Hepatocyte (in vitro differentiated cells): ENCODE measurements at places on chromosomes 16 and 17. TPM values are rescaled to one million over a fixed set of nuclear protein-coding genes. Genes with fewer than 3 reads are reported as not detected.

Gene PRDM7
- total RNA-seq = not detected in 2 replicates

DNA sequence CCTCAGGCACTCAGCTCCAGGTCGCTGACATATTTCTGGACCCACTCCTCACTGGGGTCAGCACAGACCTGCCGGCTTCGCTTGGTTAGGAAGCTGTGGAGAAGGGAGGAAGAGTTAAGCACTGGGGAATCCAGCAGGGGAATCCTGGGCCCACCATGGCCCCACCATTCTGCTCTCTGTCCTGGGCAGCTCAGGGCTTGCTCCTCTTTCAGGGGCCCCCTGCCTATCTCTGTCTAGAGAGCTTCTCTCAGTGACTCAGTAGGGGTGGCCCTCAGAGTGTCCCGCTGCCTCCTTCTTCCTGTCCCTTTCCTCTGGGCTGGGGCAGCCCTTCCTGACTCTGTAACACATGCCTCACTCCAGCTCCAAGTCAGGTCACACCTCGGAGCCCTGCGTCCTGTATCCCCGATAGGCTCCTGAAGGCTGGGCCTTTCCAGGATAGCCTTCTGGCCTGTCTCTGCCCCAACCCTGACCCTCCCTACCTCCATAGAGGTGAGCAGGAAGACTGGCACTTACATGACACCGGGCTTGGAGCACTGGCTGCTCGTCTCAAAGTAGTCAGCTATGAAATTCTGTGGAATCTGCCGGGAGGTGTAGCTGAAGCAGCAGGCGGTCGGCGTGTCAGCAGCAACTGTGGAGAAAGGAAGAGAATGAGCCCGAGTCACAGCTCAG lies 1.1 kb downstream of the CCL3 start:
- no peaks in the 10 kb centered on the region for H3K36me3 ChIP-seq
- DNase-seq = no peak

Gene ARMC7
- 2.6 and 3.5 TPM in 2 replicates for total RNA-seq

GRCh38 chr17:28841901-28842281 lies 699 bp downstream of the FAM222B start:
- peaks cover 5% of the 10 kb centered on the region for H3K4me1 ChIP-seq
- H3K4me3 ChIP-seq = peak overlapping the region; percentile 80
- no peak for DNase-seq
- no peaks in the 10 kb centered on the region for H3K27me3 ChIP-seq
- peak overlapping the region; percentile 88 for H3K27ac ChIP-seq

Gene MT1E
- 42.3 and 65.5 TPM in 2 replicates for total RNA-seq

Gene ZMYND15
- total RNA-seq = 1.6 and 2.9 TPM in 2 replicates

DNA sequence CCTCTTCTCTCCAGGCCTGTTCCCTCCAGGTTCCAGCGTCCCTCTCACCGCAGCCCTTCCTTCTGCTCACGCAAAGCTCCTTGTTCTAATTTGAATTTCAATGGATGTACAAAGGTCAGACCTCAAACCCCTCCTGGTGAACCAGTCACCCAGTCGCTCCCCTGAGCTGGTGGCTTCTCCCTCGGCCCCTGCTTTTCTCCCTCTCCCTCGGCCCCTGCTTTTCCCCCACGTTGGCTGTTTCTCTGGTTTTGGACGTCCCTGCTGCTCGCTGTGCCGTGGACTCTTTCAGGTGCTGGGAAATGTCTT lies 8.6 kb upstream of the MSLN start:
- no peak for DNase-seq
- H3K4me3 ChIP-seq = no peak overlapping the region
- H3K27me3 ChIP-seq = peaks cover 3% of the 10 kb centered on the region

- H3K4me1 ChIP-seq = no peaks in the 10 kb centered on the region
- no peak overlapping the region for H3K27ac ChIP-seq
- no peak for DNase-seq
- H3K27me3 ChIP-seq = no peaks in the 10 kb centered on the region
- H3K4me3 ChIP-seq = no peak overlapping the region
These were observed 289.6 kb downstream of the WWOX start for GRCh38 chr16:78389009-78389498.

DNA sequence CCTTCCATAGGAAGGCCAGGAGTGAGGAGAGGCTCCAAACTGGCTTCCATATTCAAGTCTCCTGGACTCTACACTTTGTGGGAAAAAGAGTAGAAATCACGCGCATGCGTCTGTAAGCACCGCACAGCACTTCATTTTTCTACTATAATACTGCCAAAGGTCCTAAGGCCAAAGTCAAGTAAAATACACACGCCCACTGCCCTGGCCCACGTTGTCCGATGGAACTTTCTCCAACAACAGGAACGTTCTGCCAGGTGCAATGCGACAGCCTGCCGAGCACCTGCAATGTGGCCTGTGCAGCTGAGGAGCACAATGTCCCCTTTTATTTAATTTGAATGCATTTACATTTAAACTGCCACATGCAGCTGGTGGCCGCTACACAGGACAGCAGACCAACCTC lies 23.5 kb downstream of the DNASE1 start:
- H3K4me3 ChIP-seq = no peak overlapping the region
- DNase-seq = no peak
- H3K36me3 ChIP-seq = no peaks in the 10 kb centered on the region
- H3K4me1 ChIP-seq = no peaks in the 10 kb centered on the region
- H3K27ac ChIP-seq = no peak overlapping the region
- H3K27me3 ChIP-seq = no peaks in the 10 kb centered on the region

Gene TAT
- 3.9 and 4.2 TPM in 2 replicates for total RNA-seq

- peaks cover 32% of the 10 kb centered on the region for H3K4me1 ChIP-seq
- H3K27ac ChIP-seq = peak overlapping the region; percentile 74
- H3K27me3 ChIP-seq = no peaks in the 10 kb centered on the region
- no peaks in the 10 kb centered on the region for H3K36me3 ChIP-seq
- peak; percentile 41 for DNase-seq
- H3K4me3 ChIP-seq = no peak overlapping the region
These were observed 10.5 kb upstream of the TEKT3 start for GRCh38 chr17:15351925-15352324.

DNA sequence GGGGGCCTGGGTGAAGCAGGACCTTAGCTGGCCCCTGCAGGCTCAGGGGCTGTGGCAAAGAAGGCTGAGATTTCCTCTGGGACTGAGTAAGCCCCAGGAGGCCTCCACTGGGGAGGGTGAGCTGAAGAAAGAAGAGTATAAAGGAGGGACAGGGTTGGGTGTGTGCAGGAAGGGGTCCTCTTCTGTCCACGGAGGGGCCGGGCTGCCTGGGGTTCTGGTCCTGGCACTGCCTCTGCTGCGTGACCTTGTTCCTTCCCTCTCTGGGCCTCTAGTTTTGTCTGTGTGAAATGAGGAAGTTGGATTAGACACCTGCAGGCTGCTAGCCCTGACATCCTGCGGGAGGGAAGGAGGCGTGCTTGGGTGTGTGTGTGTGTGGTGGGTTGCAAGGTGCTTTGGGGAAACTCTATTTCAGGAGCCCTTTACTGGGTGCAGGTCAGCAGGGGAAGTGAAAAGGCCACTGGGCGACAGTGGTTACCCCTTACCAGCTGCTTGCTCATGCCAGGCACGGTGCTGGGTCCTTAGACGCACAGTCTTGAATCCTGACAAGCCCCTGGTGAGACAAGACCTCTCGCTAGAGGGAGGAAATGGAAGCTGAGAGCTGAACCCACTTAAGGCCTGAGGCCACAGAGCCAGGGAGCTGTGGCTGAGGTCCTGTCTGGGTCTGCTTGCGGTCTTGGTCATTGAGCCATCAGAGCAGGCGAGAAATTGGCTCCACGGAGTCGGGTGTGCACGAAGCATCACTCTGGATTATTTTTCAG lies 60.7 kb downstream of the OR1D5 start:
- peaks cover 8% of the 10 kb centered on the region for H3K4me1 ChIP-seq
- no peak overlapping the region for H3K27ac ChIP-seq
- H3K27me3 ChIP-seq = no peaks in the 10 kb centered on the region
- H3K4me3 ChIP-seq = no peak overlapping the region
- DNase-seq = no peak

DNA sequence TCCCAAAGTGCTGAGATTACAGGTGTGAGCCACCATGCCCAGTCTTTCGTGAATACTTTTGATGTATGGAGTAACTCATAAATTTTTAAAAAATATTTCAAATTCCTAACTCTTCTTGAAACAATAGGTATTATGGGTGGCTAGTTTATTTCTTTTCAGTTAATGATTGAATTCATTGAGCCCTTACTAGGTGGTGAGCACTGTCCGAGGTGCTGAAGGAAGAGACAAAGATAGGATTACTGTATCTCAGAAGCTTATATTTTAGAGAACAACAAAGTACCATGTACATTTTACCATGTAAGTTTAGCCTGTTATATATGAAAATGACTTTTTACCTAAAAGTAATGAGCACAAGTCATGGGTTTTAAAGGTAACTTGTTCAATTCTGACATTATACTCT lies 418.3 kb downstream of the NPIPA7 start:
- no peak overlapping the region for H3K27ac ChIP-seq
- peaks cover 1% of the 10 kb centered on the region for H3K27me3 ChIP-seq

Gene DNAH3
- 0.12 and 0.37 TPM in 2 replicates for total RNA-seq

Gene CDRT15
- total RNA-seq = not detected in 2 replicates

- no peak for DNase-seq
- peak overlapping the region; percentile 90 for H3K4me3 ChIP-seq
- H3K27ac ChIP-seq = peak overlapping the region; percentile 3
These were observed 1.5 kb downstream of the ABCC1 start for GRCh38 chr16:15950869-15951268.

Gene CSH2
- total RNA-seq = 1.4 and 2.8 TPM in 2 replicates

Gene CCL4L2
- 12.2 and 12.8 TPM in 2 replicates for total RNA-seq

- H3K27me3 ChIP-seq = no peaks in the 10 kb centered on the region
- DNase-seq = no peak
- H3K27ac ChIP-seq = no peak overlapping the region
- no peak overlapping the region for H3K4me3 ChIP-seq
- no peaks in the 10 kb centered on the region for H3K36me3 ChIP-seq
These were observed 28.6 kb downstream of the TBC1D16 start for GRCh38 chr17:80006811-80007752.

Gene CEP131
- total RNA-seq = 7.3 and 8.8 TPM in 2 replicates

Gene NOG
- 9.1 and 10.7 TPM in 2 replicates for total RNA-seq

Gene BCAR1
- 73.2 and 77.3 TPM in 2 replicates for total RNA-seq

- peaks cover 24% of the 10 kb centered on the region for H3K4me1 ChIP-seq
- no peak overlapping the region for H3K27ac ChIP-seq
- no peak overlapping the region for H3K4me3 ChIP-seq
- DNase-seq = no peak
- no peaks in the 10 kb centered on the region for H3K36me3 ChIP-seq
These were observed 42.2 kb downstream of the ABAT start for GRCh38 chr16:8716592-8716991.

DNA sequence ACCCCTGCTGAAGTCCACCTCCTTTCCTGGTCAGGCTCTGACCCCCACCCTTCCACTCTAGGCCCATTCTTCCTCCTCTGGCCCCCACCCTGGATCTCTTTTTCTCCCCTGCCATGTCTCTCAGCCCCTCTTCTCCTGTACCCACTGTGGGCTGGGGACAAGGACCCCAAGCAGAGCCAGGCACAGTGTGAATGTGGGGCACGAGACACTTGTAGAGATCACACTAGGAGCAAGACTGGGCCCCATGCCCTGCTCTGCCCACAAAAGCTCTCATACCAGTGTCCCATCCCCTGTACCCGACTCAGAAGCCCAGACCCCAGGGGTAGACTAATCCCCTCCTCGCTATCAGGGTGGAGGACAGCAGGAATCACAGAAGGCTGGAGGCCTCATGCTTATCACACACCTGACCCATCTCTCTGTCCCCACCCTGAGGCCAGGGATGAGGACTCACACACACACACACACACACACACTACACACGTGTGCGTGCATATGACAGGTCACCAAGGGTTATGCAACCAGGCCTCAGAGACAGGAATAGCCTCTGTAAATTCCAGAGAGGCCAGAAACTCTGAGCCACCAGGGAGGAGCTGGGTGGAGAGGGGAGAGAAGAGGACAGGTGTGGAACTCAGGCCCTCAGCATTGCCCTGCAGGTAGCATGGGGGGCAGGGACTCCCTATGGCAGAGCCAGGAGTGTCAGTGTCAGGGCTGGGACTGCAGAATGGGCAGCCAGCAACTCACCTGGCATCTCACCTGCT lies 21.1 kb downstream of the ARHGAP27 start:
- H3K36me3 ChIP-seq = no peaks in the 10 kb centered on the region
- DNase-seq = peak; percentile 63
- H3K27me3 ChIP-seq = no peaks in the 10 kb centered on the region

- no peaks in the 10 kb centered on the region for H3K27me3 ChIP-seq
- no peak overlapping the region for H3K4me3 ChIP-seq
- no peaks in the 10 kb centered on the region for H3K4me1 ChIP-seq
- no peaks in the 10 kb centered on the region for H3K36me3 ChIP-seq
These were observed 23.8 kb downstream of the DEXI start for GRCh38 chr16:10918294-10919002.
